Activated CD4-positive, alpha-beta T cell treated with anti-CD3 and anti-CD28 coated beads for 4 hours (primary cell): ENCODE measurements at places on chromosomes 7 and 10.

DNA sequence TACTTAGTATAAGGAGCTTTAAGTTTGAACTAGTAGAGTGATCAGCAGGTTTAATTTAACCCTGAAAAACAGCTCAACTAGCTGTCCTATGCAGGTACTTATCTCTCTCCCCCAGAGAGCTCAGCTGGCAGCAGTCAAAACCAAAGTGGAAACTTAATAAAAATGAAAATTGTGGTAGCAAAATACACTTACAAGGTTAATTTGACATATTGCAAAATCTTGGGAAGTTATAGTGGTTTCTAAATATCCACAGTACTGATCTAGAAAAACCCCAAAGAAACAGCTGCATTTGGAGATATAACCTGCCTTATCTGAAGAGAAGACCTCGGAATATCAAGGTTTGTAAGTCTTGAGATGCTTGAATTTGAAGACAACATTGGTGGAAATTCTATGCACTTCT, 269.2 kb downstream of the RNLS start:
- no peak for DNase-seq

DNA sequence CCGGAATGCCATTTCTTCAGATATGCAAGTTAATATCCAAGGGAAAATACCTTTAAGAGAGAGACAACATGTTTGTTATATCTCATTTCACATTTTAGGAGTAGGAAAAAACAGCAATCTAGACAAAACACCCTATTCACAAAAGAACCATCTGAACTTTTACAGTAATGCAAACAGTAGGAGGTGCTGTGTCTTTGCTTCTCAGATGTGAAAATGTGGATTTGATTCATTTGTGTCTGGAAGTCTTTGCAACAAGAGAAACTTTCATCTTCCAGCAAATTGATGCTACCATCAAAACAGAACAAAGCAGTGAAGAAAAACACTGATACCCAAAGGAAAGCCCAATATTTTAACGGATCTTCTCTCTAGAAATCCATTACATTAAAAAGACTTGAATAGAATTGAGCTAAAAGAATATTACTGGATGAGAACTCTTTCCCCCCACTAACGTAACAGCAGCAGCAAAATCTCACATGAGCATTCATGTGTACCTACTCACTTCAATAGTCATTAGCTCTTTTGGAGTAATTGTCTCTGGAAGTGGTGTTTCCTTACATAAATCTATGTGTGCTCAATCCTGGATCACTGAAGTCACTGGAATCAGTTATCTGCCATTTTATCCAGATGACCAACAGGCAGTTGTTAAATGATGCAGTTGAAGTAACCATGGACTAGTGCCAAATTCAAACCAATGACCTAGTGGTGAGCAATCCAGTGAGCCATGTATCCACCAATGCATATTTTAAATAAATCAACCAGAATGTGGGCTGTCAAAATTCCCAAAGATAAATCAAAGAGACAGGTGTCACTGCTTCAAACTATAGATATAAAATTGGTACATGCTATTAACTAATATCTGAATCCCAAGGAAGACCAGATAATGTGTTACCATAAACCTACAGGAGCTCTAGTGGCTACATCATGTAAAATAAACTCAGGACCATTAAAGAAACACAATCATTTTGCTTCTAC, 1.8 kb downstream of the SEMA3C start:
- no peak for DNase-seq

DNA sequence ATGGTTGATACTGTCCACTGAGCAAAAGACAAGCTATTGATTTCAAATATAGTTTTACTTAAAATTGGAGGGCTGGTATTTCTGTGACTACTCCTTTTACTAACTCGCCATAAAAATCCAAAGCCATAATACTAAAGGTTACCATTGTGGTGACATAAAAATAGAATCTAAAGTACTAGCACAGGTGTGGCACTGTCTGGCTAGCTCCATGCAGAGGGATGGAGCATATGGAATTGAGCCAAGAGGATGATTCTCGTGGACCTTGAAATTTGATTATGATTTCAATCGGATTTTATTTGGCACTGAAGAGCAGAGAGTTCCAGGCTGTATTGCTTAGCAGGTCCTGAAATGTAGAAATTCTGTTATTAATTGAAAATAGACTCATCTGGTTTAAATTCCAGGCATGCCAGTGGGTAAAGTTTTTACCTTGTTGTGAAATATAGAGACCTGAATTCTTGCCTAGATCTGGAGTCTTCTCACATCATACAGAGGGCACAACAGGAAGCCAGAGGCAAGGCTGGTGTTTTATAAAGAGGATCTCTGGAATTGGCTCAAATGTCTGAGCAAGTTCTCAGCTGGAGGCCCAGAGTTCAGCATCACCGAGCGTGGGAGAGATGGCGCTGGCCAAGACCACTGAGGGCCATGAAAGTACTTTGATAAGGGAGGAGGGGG, 29.9 kb upstream of the DLD start:
- DNase-seq = no peak

- no peak for DNase-seq
These were observed 34.0 kb upstream of the SH2D4B start for GRCh38 chr10:80503584-80504157.

- no peak for DNase-seq
These were observed 29.1 kb downstream of the GTF2IRD1 start for GRCh38 chr7:74482629-74483401.

DNA sequence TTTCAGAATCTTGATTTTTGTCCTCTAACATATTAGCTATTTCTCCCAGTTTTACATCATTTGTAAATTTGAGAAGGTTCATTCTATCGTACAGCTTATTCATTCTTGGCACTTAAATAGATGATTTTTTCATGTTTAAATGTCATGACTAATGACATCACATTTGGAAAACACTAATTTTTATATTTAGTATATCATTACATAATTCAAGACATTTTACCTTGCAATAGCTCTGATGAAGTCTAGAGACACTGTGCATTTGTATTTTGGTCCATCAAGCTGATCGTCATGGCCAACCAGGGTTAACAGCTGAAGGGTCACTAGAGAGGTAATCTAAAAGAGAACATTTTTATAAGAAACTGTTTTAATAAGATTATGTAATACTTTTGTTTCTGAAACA, 71.3 kb downstream of the ORC5 start:
- DNase-seq = no peak

GRCh38 chr10:71344993-71345480, 26.0 kb downstream of the SLC29A3 start:
- DNase-seq = no peak

GRCh38 chr10:19986591-19986990, 170.4 kb downstream of the PLXDC2 start:
- no peak for DNase-seq

- DNase-seq = no peak
These were observed 27.7 kb downstream of the SHOC2 start for GRCh38 chr10:110947061-110947595.

- no peak for DNase-seq
These were observed 5.1 kb upstream of the ZNF32 start for GRCh38 chr10:43653746-43654145.

DNA sequence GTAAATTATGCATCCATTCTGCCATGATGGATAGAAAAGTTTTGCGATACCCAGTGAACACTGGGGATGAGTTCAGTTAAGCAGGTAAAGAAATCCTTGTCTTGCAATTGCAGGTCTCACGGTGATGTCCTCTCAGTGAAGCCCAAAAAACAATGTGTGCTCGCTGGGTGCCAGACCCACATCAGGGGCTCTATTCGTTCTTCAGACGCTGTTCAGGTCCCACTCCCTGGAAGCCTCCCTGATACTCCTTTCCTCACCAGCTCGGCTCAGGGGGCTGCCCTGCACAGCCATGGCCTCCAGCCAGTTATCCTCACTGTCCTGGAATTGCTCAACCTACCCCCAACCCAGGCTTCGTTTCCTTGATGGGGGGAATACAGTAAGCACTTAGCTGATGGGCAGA, 323.5 kb downstream of the ADARB2 start:
- DNase-seq = no peak

DNA sequence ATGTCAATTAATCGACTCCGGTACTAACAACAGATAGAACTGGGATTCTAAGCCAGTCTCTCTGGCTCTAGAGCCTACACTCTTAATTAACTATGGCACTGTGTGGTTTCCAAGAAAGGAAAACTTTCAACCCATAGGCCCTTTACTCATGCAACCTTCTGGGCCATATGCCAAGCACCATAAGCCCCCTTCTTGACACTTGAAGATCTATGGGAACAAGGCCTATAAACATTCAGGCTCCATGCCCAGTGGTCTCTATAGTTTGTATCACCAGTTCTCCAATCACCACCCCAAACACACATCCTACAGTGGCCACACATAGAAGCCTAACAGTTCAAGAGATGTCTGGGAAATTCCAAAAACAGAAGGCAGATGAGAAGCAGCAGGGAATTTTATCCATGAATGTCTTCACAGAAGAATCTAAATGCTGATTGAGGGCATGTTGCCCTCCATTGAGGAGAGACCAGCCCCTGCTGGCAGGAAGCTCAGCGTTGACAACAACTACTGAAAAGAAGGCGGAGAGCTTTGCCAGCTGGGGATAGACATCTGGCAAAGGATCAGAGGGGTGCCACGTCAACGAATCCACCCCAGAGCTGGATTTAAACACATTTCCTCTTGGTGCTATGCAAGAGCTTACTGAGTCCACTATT, 64.4 kb downstream of the GRM3 start:
- no peak for DNase-seq

DNA sequence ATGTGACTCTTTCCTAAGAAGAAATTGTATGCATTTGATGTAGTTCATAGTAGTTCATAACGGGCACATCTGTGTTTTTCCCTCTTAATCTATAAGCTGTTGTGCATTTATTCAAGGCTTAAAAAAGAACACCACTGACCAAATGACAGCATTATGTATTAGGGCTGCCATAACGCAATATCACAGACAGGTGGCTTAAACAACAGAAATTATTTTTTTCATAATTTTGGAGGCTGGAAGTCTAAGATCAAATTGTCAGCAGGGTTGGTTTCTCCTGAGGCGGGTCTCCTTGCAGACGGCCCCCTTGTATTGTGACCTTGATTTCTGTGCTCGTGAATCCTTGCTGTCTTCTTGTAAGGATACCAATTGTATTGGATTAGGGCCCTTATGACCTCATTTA, 627 bp upstream of the SSMEM1 start:
- no peak for DNase-seq

- no peak for DNase-seq
These were observed 88.9 kb upstream of the KLF6 start for GRCh38 chr10:3873728-3874461.

GRCh38 chr7:32890010-32890792, 1.4 kb downstream of the KBTBD2 start:
- DNase-seq = peak; percentile 24

DNA sequence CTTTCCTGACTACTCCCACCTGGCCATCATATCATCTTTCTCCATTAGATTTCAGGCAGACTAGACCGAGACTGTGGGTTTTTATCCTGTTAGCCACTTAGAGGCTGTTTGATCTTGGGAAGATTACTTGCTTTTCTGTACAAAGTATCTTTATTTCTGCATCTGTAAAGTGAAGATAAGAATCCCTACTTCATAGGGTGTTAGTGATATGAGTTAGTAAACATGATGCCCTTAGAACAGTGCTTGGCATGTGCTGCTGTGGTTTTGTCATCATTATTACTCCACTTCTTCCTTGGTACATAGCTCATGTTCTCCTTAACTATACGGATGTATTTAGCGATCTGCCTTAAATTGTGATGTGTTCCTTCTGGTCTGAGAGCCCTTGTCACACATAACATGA, 165.2 kb downstream of the AUTS2 start:
- DNase-seq = no peak

GRCh38 chr7:101411508-101411874, 48.8 kb downstream of the COL26A1 start:
- no peak for DNase-seq

DNA sequence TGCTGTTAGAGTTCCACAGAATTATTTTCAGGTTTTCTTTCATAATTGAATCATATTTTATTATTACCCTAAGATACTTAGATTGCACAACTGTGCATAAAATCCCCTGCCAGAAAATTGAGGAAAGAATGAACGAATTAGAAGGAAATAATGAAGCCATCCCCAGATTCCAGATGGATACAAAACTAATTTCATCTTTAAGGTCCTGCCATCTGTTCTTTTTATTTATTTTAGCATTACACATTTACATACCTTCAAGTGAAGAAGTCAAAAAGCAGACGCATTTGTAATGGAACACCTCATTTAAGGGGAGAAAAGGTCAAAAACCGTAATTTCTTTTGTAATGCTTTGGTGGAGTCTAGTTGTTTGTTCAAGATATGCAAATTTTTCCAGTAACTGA, 77.0 kb upstream of the LRRTM3 start:
- DNase-seq = no peak

DNA sequence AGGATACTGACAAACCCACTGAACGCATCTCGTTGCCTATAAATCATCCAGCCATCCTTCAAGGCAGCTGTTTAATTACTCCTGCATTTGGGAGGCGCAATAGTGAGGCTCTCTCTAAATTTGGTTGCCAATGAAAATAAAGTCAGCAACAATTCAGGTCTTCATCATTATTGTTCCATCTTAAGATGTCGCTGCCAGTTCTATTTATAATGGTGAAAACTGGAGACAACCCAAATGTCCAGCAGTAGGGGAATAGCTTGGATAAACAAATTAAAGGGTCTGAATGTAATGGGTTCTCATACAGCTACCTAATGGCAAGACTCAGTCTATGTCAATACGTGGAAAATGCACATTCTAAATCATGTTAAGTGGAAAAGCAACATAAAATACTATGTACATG, 120.1 kb upstream of the PLXNA4 start:
- no peak for DNase-seq
